Fibroblast of skin of left biceps (primary cell): ENCODE measurements at places on chromosomes 2 and 18.

GRCh38 chr2:43507137-43507536 is 88.7 kb downstream of the THADA start:
- DNase-seq, result no peak

GRCh38 chr18:49515516-49515915 is 28.5 kb upstream of the C18orf32 start:
- DNase-seq, result no peak

DNA sequence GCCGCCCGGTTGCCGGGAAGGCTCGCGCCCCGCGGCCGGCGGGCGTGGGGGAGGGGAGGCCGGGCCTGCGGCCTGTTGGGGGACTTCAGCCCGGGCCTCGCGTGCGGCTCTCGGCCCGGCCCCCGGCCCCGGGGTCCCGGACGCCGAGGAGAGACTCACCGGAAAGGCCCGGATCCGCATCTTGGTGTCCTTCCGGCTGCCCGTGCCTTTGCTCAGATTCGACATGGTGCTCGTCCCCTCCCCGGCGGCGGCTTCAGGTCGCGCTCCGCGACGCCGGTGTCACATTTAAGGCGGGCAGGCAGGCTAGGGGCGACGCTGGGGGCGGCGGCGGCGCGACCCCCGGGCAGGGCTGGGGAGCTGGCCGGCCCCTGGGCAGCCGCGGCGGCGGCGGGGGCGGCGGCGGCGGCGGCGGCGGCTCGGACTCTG is 365 bp downstream of the CUL3 start:
- DNase-seq, result no peak

GRCh38 chr18:13993730-13994129 is 78.4 kb upstream of the MC2R start:
- DNase-seq, result no peak

GRCh38 chr2:151840216-151841046 is 12.2 kb upstream of the ARL5A start:
- DNase-seq, result no peak

DNA sequence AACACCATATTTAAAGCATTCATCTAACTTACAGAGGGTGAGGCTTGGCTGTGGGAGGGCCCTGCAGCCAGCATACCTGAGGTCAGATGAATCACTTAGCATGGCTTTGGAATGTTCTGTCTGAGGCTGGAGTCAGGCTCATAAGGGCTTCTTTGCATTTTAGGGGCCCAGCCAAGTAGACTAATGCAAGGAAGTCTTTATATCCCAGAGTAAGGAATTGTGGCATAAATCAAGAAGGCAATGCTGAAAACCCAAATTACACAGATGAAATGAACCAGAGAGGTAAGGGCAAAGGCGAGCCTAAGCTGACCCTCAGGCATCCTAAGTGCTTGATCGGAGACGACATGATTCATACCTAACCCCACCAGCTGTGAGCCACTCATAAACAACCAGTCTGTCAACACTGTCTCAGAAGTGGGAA is 383.6 kb downstream of the DCC start:
- DNase-seq, result no peak

DNA sequence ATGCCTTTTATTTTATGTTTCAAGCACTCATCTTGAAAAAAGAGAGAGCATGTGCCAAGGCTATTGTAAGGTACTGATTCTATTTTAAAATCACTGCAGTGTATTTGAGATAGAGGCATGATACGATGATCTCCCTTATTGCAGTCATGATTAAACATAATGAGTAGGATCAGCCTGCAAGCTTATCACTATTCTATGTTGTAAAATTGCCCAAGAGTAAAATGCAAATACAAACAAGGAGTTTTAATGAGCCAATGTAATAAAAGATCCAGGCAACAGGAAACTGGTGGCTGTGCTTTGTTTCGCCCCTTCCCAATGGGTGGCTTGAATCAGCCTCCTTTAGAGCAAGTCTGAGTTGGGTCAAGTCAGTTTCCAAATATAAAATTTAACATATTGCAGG is 116.4 kb upstream of the RBMS1 start:
- no peak for DNase-seq

GRCh38 chr2:42171396-42171980 is 2.3 kb downstream of the EML4 start:
- DNase-seq, result peak; percentile 46

DNA sequence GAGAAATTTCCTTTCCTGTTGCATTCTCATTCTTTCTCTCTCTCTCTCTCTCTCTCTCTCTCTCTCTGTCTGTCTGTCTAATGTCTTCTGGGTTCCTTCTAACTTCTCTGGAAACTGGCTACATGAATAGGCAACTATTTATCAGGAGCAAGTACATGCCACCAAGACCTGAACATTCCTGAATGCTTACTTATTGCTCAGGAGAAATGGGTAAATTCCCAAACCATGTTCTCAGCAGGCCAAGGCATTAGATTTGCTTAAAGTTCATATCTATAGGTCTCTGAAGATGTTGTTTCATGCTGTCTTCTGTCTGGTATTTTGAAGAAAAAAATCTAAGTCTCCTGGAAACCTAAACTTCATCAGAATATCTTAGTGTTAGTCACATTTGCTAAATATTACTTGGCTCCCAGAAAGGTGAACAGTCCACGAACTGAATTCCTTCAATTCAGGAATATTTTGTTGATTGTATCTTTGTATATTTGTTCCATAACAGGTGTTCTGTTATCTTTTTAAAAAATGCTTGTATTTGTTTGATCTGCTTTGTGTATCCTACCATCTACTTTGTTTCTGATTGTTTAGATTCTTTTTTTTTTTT is 77.2 kb upstream of the FIGN start:
- DNase-seq, result no peak

DNA sequence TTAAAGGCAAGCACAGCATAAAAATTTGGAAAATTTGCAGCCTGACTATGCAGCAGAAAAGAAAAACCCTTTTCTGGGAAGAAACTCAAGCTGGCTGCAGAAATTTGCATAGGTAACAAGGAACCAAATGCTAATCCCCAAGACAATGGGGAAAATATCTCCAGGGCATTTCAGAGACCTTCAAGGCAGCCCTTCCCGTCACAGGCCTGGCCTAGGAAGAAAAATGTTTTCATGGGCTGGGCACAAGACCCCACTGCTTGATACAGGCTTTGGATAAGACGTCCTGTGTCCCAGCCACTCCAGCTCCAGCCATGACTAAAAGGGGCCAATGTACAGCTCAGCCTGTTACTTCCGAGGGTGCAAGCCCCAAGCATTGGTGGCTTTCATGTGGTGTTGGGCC is 717.6 kb downstream of the TDRD15 start:
- no peak for DNase-seq

DNA sequence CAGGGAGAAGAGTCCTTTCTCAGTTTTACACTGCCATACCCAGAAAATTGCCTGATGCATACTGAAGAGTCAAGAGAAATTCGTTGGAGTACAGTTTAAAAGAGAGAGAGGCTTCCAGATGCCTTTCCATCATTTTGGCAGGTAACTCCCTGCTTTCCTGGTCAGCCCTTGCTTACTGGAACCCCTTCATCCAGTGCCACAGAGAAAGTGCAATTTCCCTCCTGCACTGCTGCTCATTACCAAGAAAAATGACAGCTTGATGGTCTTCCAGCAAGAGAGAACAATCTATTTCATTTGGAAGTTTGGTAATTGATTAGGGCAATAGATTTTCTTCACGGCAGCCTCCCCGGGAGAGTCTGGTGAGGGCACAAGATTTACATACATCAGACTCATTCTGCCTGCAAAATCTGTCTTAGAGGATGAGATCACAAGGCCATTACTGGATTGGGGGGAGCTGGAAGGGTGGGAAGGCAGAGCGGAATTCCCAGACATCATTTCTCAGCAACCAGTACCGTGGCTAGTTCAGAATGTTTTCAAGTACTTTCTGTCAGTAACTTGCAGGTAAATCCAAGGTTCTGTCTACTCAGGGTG is 102.8 kb upstream of the SLC14A2 start:
- no peak for DNase-seq

- no peak for DNase-seq
Measured at GRCh38 chr2:43185146-43185545, 41.3 kb downstream of the ZFP36L2 start.

DNA sequence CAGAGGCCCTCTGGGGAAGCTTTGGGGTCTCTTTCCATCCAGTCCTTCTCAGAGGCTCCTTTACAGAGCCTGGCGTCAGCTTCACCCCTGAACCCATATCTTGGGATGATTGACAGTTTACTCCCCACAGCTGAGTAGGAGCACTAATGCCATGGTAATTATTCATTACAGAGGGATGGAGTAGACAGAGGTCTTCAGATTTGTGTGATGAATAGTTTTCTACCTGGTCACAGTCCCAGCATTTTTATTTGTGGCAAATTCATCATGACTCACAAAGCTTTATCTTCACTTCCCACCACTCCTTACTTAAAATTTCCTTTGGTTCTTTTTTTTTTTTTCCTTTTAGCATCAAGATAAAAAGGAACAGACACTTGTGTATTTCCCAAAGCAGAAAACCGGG is 104.2 kb downstream of the CCDC85A start:
- DNase-seq, result no peak

GRCh38 chr18:65239787-65240186 is 511.0 kb upstream of the CDH7 start:
- no peak for DNase-seq

- DNase-seq, result no peak
Measured at GRCh38 chr2:12057436-12058166, 311.2 kb downstream of the LPIN1 start.

- DNase-seq, result no peak
Measured at GRCh38 chr2:23386339-23387220, 1.6 kb downstream of the KLHL29 start.

DNA sequence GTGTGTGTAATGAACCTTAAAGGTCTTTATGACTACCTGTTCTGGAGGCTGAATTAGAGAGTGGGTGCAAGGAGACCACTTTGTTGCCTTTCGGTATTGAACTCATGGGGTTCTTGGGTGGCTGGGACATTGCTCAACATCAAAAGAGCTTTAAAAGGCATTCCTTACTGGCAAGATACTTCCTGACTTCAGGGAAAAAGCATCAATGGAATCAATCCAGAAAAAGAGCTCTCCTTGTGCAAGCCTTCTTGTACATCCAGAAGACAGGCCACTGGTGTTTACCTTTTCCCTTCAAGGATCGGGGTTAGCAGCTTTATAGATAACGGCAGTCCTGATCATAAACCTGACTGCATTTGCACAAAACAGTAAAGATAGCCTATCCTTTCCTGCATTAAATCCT is 9.5 kb downstream of the PNO1 start:
- no peak for DNase-seq

DNA sequence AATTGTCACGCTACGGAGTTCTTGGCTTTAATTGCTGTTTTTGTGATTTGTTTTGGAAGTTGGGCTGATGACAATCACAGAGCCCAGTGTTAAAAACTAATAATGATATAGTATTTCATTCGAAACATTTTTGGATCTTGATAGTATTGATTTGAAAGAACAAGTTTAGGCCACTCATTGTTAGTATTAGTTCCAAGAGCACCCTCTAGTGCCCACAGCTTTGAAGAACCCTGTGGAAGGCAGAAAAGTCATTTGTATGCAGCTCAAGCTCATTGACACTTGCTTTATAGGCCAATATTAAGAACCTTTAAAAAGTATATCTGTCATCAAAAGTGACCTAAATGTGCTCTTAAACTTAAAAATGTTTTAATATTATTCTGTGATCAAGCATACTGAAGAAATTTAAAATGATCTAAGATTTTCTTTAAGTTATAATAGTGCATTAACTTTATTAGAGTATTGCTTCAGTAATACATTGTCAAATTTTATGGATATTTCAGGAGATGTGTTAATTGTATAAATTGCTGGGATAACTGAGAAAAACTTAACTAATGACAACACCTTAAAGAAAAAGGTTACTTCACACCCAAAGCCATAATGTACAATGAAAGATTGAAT is 191.0 kb downstream of the GRB14 start:
- DNase-seq, result peak; percentile 13

DNA sequence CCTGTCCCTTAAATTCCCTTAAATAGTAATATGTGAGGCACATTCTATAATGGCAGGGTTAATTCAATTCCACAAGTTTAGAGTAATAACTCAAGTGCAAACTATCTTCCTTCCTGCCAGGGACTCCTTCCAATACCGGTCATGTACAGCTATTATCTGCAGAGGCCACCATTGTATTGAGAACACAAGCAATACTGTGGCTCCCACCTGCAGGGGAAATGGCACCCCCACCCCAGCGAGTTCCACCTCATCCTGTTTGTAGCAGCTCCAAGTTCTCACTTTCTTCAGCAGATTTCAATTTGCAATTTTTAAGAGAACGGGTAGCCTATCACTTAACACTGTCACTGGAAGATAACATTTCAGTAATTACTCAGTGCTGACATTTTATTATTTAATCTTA is 172.1 kb upstream of the PID1 start:
- DNase-seq, result no peak

GRCh38 chr18:65725251-65726050 is 25.4 kb upstream of the CDH7 start:
- DNase-seq, result no peak

GRCh38 chr18:39685303-39685902 is 2119.8 kb upstream of the CELF4 start:
- DNase-seq, result no peak

DNA sequence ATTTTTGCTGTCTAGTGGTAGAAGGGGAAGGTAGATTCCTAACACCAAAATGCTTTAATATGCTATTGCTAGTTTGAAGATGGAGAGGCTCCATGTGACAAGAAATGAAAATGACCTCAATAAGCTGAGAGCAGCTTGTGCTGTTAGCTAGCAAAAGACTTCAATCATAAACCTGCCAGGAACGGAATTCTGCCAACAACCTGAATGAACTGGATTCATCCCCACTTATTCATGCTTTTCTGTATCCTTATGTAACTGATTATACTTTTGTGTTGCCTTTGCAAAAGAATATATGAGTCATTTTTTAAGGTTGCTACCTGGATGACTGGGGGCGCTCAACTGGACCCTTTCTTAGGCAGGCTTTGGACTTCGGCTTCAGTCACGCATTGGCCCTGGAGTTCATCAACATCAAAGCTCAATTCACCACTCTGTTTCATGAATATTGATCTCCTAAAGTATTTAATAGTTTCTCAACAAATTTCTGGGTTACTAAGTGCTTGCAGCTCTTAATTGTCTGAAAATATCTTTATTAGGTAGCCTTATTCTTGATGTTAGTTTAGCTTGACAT is 97.5 kb upstream of the KCNJ3 start:
- DNase-seq, result no peak

GRCh38 chr18:30469091-30469490 is 573.5 kb downstream of the DSC3 start:
- no peak for DNase-seq

- DNase-seq, result no peak
Measured at GRCh38 chr2:85663594-85664565, 4.1 kb downstream of the SFTPB start.

DNA sequence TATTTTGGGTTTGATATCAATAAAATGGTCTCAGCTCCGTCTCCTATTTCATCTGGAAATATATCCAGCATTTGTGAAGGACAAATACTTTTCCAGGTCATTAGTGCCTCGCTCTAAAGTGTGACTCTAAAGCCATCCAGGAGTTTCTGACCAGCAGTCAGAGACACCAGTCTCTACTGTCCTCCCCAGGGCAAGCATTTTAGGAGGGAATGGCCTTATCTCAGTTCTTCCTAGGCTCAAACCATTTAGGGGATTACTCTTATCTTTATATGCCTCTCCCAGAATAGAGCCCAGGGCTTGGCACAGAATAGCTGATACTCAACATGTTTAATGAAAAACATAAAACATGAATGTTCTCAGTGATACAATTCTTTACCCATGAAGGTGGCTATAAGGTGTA is 187.6 kb downstream of the NAPG start:
- DNase-seq, result no peak

GRCh38 chr2:37866171-37866934 is 58.7 kb upstream of the RMDN2 start:
- DNase-seq, result no peak

GRCh38 chr18:25734336-25734735 is 356.1 kb downstream of the SS18 start:
- no peak for DNase-seq
